RCC 7860 (cell line): ENCODE measurements at places on chromosomes 4 and X.

- DNase-seq, result no peak
Measured at GRCh38 chrX:100913111-100913510, 15.6 kb downstream of the XKRX start.

- no peak for DNase-seq
Measured at GRCh38 chr4:70402762-70403161, 5.0 kb downstream of the OPRPN start.

DNA sequence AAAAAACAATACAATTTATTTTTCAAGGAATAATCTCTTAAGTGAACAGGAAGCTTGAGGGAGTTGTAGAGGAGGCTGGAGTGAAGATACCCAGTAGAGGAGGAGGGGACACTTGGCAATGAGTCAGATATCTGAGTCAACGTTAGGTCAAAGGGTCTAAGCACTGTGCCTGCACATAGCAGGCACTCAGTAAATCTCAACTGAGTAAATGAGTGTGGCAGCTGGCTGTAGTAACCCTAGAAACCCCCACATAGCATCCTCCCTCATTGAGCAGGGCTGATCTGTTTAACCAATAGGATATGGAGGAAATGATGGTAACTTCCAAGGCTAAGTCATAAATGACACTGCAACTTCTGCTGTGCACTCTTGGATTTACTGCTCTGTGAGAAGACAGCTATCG is 186.0 kb upstream of the FAM241A start:
- peak; percentile 90 for DNase-seq

DNA sequence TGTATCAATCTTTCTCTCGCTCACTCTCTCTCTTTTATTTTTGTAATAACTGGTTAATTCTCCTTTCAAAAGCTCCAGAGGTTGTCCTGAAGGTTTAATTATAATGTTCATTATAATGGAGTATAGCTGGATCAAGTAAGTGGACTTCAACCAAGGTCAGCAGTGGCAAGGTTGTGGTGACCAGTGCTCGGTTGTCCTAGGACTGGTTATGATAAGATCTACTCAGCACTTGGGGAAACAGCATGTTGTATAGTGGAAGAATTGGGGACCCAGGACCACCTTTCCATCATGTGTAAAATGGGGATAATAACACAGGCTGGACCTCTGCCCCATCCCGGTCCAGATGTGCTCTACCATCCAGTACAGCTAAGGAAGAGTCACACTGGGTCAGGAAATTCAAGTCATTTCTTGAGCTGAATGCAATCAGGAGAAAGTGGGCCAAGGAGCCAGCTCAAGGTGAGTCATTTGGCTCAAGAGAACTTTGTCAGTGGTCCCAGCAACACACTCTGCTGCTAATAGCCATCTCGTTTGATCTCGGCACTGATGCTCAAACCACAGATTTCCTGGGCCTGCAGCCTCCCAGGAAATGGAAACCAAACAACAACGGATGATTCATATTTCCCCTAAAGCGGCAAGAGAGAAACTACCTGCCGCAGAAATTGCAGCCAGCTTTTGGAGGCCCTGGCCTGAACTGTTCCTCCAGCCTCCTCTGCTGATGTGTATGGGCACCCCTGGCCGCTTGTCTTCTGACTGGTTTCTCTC is 123.6 kb upstream of the RBPJ start:
- DNase-seq, result peak; percentile 92

- no peak for DNase-seq
Measured at GRCh38 chr4:181578911-181579310, 664.3 kb upstream of the TENM3 start.

DNA sequence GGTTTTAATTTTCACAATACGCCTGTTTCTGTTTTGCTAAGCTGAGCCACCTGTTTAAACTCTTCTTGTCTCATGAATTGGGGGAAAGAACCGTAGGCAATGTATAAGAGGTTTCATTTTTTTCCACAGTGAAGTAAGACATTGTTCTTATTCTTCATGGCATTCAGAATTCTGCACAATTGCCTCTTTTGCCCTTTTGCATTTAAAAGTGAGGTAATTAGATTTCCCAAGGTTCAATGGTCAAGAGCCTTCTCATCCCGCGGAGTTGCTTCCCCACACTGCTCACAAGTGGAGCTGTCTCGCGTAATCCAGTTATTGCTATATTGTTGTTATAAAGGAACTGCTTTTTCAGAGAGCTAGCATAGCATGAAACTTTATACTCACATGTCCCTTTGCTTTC is 90.9 kb upstream of the SPRY1 start:
- no peak for DNase-seq

GRCh38 chr4:76581077-76581962 is 146.3 kb downstream of the SHROOM3 start:
- DNase-seq, result no peak

GRCh38 chr4:169791527-169792156 is 33.9 kb upstream of the HPF1 start:
- peak; percentile 23 for DNase-seq

- no peak for DNase-seq
Measured at GRCh38 chrX:36963069-36963808, 44.9 kb upstream of the FAM47C start.

DNA sequence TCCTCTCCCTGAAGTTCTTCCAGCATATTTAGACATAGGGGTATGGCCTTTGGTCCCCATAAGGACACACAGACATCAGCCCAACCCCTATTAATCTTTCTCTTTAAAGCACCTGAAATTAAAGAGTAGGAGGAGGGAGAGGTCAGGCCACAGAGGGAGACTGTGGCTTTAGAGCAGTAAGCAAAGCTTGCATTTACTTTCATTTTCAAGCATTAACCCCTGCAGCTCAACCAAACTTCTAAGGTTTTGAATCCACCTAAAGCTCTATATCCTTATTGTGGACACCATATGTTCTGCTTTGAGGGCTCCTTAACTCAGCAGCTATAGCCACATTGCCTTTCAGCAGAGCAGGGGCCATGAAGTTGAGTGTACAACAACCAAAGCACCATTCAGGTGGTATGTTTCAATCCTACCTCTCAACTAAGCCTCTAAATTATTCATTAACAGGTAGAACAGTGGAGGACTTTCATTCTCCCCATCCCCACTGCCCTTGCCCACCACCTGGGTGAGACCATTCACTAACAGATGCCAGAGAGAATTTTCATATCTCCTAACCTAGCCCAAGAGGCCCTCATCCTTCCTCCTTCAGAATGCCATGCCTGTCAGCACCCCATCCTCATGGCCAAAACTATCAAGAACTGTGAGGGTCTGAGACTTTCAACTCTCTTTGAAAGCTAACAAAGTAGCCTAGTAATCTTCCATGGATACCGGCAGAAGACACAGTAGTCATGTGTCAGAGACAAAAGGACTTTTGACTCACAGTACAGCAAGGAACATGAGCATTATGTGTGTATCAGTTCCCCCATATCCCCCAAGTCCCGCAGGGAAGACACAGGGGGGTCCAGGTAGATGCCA is 20.8 kb downstream of the LIN54 start:
- no peak for DNase-seq
